ENCODE measurements at places on chromosomes 3 and 15. TPM values are rescaled to one million over a fixed set of nuclear protein-coding genes. Genes with fewer than 3 reads are reported as not detected.
A peak's percentile ranks its signal among the peaks of the same experiment; 100 is the strongest.

- H3K4me3 ChIP-seq, result no peak overlapping the region
- H3K4me1 ChIP-seq, result no peaks in the 10 kb centered on the region
- H3K27ac ChIP-seq, result peak overlapping the region; percentile 87
- no peaks in the 10 kb centered on the region for H3K27me3 ChIP-seq
- peaks cover 4% of the 10 kb centered on the region for H3K36me3 ChIP-seq
Measured at GRCh38 chr3:106067711-106068110, 198.9 kb upstream of the CBLB start.

The ASB14 gene
- total RNA-seq, result not detected

The OR5H15 gene
- not detected for total RNA-seq

The FAM107A gene
- 1.6 TPM for total RNA-seq

The CSK gene
- 107 TPM for total RNA-seq

The ZNF502 gene
- not detected for total RNA-seq

- no peak overlapping the region for H3K27ac ChIP-seq
- peaks cover 3% of the 10 kb centered on the region for H3K36me3 ChIP-seq
- no peak overlapping the region for H3K4me3 ChIP-seq
- H3K4me1 ChIP-seq, result no peaks in the 10 kb centered on the region
- no peaks in the 10 kb centered on the region for H3K27me3 ChIP-seq
- no peak for DNase-seq
Measured at GRCh38 chr15:51163843-51164242, 69.1 kb upstream of the TNFAIP8L3 start.

- H3K27me3 ChIP-seq, result no peaks in the 10 kb centered on the region
- H3K27ac ChIP-seq, result no peak overlapping the region
- H3K4me1 ChIP-seq, result peaks cover 25% of the 10 kb centered on the region
- H3K4me3 ChIP-seq, result no peak overlapping the region
- H3K36me3 ChIP-seq, result no peaks in the 10 kb centered on the region
Measured at GRCh38 chr15:33005582-33005981, 188.9 kb downstream of the FMN1 start.

The IL17RB gene
- total RNA-seq, result 3.1 TPM

GRCh38 chr3:124663690-124664089 lies 66.6 kb upstream of the UMPS start:
- peaks cover 4% of the 10 kb centered on the region for H3K36me3 ChIP-seq
- no peaks in the 10 kb centered on the region for H3K4me1 ChIP-seq
- H3K27ac ChIP-seq, result no peak overlapping the region

The KNL1 gene
- total RNA-seq, result 35.3 TPM
